ENCODE measurements at places on chromosomes 7 and 10.

- no peak for DNase-seq
Measured at GRCh38 chr7:45104844-45105587, 6.5 kb downstream of the TBRG4 start.

DNA sequence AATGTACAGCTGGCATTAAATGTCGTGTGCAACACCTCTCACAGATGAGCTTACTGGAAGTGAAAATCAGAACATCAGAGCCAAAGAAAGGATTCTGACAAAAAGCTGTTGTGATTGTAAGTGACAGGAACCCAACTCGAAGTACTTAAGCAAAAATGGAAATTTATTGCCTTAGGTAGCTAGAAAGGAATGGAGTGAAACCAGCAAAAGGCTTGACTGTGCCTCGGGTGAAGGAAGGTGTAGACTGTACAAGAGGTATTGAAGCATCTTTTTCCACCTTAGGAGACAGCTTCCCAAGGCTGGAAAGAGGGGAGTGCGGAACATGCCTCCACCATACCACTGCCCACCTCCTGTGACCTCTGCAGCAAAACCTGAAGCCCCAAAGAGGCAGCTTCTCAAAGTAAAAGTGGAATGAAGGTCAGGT lies 27.3 kb upstream of the ITGB1 start:
- no peak for DNase-seq

- no peak for DNase-seq
Measured at GRCh38 chr7:127968547-127968946, 62.7 kb downstream of the LRRC4 start.

- no peak for DNase-seq
Measured at GRCh38 chr7:42198296-42198695, 38.7 kb downstream of the GLI3 start.

DNA sequence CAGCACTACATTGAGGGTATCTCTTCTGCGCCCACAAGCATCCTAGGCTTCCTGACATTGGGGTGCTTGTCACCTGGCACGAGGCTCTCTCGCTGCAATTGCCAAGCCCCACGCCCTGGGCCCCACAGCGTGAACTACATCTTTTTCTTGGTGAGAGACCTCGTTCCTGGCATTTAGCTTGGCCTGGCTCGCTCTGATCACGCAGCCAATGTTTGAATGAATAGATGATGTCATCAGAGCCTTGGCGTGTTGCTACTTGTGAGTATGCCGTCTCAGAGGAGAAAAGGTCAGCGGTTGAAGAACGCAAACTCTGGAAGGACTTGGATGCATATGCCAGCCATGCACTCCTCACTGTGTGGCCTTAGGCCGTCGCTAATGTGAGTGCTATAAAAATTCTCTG lies 150.2 kb upstream of the AUTS2 start:
- DNase-seq, result no peak

DNA sequence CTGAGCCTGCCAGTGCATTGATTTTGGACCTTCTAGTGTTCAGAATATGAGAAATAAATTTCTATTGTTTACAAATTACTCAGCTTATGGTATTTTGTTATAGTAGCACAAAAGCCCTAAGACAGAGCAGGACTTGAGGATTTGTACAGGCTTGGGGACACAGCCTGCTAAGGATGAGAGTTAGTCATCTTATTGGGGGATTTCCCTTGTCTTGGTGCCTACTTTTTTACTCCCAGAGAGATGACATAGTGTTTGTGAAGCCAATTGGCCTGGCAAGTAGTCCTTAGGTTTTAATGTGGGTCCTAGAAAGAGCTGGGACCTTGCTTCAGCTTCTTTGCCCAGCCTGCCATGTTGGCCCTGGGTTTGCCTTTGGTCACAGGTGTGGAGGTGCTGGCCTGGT lies 364.0 kb downstream of the REEP3 start:
- peak; percentile 25 for DNase-seq

- no peak for DNase-seq
Measured at GRCh38 chr7:45923818-45924217, 2.7 kb upstream of the IGFBP3 start.

GRCh38 chr10:126481181-126481580 lies 92.9 kb upstream of the ADAM12 start:
- no peak for DNase-seq

- no peak for DNase-seq
Measured at GRCh38 chr7:69946901-69947300, 348.6 kb downstream of the AUTS2 start.

DNA sequence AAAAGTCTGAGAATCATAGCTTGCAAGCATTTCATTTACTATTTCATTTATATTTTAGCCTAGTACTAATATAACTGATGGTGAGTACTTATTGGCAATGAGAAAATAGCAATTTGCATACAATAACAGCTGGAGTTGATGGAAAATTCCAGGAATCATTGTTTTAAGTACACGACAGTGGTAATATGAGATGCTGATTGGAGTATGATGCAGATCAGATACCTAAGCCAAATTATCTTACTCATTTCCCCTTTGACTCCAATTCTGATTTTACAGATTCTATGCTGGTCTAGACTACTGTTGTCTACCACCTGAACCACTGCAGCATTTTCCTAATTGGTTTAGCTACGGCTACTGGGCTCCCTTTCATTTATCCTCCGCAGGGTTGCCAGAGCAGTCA lies 36.7 kb downstream of the GNG11 start:
- no peak for DNase-seq

GRCh38 chr10:123743441-123744223 lies 77.5 kb downstream of the GPR26 start:
- DNase-seq, result no peak

DNA sequence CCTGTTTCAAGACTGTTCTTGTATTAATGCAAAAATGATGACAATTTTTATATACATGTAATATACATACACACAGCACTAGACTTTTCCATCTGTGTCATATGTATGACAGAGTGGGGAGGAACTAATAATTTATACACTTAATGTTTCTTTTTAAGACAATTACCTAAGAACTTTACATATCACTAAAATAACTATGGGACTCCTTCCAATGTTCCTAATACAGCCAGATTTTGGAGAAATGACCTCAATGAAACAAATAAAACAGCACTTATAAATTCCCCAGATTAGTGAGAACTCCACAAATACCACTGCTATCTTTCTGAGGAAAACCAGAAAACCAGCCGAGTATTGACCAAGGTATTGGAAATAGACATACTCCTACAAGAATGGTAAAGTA lies 199.4 kb downstream of the ELMO1 start:
- DNase-seq, result no peak

DNA sequence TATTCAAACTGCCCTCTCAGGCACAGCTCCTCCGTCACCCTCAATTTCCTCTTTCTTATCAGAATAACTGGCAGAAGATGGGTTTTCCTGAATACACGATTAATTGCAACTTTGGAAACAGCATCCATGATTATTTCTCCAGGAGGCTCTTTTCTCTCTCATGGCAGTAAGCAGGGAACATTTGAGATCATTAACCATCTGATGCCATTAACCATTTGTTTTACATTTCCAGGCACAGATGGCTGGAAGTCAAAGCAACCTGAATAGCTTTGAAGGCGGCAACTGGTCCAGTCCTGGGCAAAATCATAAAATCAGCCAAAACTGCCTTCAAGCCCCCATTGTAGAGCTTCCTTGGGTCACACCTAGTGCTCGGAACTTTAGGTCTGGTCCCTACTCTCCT lies 289.5 kb upstream of the AOAH start:
- DNase-seq, result no peak

- no peak for DNase-seq
Measured at GRCh38 chr7:8615019-8615418, 181.6 kb downstream of the NXPH1 start.

- no peak for DNase-seq
Measured at GRCh38 chr10:58615237-58615935, 102.7 kb downstream of the BICC1 start.

DNA sequence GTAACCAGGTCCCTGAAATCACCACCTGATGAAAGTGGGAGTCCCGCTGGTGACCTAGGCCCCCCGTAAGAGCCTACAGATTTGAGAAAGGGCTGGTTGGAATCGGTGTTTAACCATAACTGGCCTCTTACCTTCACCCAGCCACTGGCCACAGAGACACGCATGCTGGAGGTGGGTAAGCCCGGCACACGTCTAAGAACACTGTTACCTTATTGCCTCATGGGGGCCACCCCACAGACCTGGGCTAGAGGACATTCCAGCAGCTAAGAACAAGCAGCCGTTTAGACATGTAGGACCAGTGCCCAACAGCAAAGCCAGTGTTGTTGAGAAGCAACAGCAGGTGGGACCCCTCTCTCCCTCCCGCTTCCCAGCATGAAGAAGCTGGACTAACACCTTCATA lies 2.5 kb upstream of the GDF2 start:
- no peak for DNase-seq

- DNase-seq, result no peak
Measured at GRCh38 chr7:151677581-151678226, 158.0 kb upstream of the RHEB start.

DNA sequence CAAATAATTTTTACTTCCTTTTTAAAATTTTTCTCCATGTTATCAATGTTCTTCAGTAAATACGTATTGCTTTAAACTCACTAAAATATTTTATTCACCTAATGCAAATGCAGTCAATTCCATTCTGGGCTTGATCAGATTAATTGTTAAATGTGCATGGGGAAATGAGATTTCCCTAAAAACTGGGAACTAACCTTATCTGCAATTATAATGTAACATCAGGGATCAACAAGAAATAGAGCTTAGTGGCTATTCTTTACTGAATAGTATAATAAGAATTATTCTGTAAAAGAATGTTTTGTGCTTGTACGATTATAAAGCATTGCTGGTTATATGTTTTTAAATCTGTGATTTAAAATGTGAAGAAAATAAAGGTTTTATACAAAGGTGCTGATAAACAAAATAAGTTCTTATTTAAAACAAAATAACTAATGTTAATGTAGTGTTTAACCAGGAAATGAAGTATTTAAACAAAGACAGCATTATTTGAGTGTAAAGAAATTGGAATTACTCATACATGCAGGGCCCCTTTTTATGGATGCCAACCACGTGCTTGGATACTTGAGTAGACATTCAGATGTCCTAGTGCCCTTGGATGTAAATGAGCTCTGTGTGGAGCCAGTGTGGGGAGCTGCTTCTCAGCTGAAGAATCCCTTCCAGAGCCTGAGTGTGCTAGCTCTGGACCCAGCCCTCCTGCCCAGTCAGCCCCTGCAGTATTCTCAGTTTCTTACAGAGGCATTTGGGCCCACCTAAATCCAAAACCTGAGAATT lies 84.2 kb downstream of the REEP3 start:
- no peak for DNase-seq

DNA sequence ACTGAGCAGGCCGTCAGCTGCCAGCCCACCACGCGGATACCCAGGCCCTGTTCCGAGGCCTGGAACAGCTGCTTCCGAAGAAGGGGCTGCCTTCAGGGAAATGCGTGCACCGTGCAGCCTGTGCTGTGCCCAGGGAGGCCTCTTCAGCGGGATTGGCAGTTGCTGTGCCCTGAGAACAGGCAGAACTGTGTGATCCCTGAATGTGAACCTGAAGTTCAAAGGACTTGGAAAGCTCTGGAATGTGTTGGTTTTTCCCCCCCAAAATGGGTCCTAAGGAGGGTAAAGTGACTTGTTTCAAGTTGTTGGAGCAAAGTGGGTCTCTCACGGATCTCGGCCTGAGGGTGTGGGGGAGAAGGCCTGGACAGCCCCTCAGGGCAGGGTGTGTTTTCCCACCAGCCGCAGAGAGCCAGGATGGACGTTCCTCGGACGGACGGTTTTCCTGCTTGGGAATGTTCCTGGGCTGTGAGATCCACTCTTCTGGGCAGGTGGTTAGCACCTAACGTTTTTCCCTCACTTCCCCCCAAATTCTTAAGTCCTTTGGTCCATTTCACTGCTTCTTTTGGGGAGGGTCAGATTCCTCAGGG lies 2.1 kb downstream of the SPRN start:
- DNase-seq, result no peak

- DNase-seq, result no peak
Measured at GRCh38 chr7:30328381-30328780, 44.0 kb downstream of the ZNRF2 start.

GRCh38 chr10:88392222-88392621 lies 190.9 kb downstream of the RNLS start:
- DNase-seq, result no peak

- no peak for DNase-seq
Measured at GRCh38 chr10:5526691-5527331, 2.0 kb downstream of the CALML3 start.

GRCh38 chr7:19916046-19916445 lies 142.6 kb upstream of the TMEM196 start:
- DNase-seq, result no peak

- DNase-seq, result peak; percentile 56
Measured at GRCh38 chr10:72162978-72163377, 52.8 kb upstream of the ANAPC16 start.
